ENCODE measurements at places on chromosomes 7 and 10. TPM values are rescaled to one million over a fixed set of nuclear protein-coding genes. Genes with fewer than 3 reads are reported as not detected.

DNA sequence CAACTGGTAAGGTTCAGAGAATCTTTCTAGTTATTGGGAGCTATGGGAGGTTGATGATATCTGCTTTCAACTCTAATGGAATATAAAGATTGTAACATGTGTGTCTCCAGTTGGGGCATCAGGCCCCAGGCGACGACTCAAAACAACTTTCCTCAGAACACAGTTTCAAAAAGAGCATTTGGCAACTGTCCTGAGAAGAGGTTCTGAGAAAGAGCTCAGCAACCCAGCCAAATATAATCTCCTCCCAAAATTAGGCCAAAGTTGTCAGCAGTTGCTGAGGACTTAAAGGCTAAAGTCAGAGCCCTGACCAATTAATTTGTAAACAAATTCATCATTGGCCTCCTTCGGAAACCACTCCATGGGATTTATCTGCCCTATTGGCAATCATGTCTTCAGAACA, 251.1 kb upstream of the NFE2L3 start:
- no peaks in the 10 kb centered on the region for H3K27me3 ChIP-seq
- H3K4me3 ChIP-seq: no peak overlapping the region
- H3K27ac ChIP-seq: no peak overlapping the region
- no peaks in the 10 kb centered on the region for H3K36me3 ChIP-seq
- H3K4me1 ChIP-seq: no peaks in the 10 kb centered on the region
- no peak for DNase-seq

DNA sequence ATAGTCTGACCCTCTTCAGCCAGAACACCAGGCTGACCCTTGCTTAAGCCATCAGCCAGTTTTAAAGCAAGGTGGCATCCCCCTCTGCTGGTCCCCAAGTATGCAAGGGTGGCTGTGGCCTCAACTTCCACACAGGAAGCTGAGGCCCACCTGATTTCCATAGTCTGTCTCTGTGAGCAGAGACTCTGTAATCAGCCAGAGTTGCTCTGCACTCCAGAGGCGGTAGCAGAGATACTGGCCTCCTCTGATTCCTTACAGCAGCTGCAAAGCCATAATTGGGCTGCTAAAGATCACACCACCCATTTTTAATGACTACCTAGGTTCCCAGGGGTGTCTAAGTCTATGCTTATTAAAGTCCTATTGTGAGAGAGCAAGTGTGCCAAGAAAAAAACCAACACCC, 1.8 kb downstream of the PDAP1 start:
- peak overlapping the region; percentile 100 for H3K4me3 ChIP-seq
- peaks cover 41% of the 10 kb centered on the region for H3K36me3 ChIP-seq
- no peak for DNase-seq
- no peak overlapping the region for H3K27ac ChIP-seq
- H3K27me3 ChIP-seq: no peaks in the 10 kb centered on the region
- peaks cover 13% of the 10 kb centered on the region for H3K4me1 ChIP-seq

GRCh38 chr10:104899779-104900178, 258.7 kb downstream of the SORCS3 start:
- no peaks in the 10 kb centered on the region for H3K36me3 ChIP-seq
- no peak overlapping the region for H3K4me3 ChIP-seq
- peaks cover 50% of the 10 kb centered on the region for H3K27me3 ChIP-seq
- DNase-seq: no peak
- no peak overlapping the region for H3K27ac ChIP-seq

- no peaks in the 10 kb centered on the region for H3K36me3 ChIP-seq
- H3K4me1 ChIP-seq: no peaks in the 10 kb centered on the region
- no peaks in the 10 kb centered on the region for H3K27me3 ChIP-seq
- DNase-seq: no peak
- no peak overlapping the region for H3K27ac ChIP-seq
- no peak overlapping the region for H3K4me3 ChIP-seq
These were observed 26.7 kb downstream of the ZSCAN25 start for GRCh38 chr7:99643464-99643863.

GRCh38 chr10:119550827-119551226, 8.3 kb upstream of the RGS10 start:
- H3K4me1 ChIP-seq: peaks cover 6% of the 10 kb centered on the region
- H3K27me3 ChIP-seq: peaks cover 7% of the 10 kb centered on the region
- H3K27ac ChIP-seq: no peak overlapping the region
- no peaks in the 10 kb centered on the region for H3K36me3 ChIP-seq
- DNase-seq: no peak

DNA sequence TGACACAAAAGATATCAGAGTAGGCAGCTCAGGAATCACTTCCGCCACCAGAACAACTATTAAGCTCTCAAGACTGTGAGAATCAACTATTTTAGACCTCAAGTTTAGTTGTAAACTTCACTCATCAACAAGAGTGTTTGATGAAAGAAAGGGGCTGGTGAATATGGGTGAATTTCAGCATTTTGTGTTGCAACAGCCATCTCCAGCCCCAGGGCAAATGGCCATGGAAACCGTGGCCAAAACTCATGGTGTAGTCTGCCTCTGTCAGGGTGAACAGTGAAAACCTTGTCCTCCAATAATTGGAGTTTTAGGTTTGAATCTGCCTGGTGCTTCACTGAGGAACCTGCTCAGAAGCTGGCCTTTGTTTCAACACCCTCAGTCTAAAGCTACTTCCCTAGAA, 60.0 kb downstream of the POLR1F start:
- DNase-seq: no peak
- H3K4me1 ChIP-seq: no peaks in the 10 kb centered on the region
- H3K4me3 ChIP-seq: no peak overlapping the region
- no peak overlapping the region for H3K27ac ChIP-seq
- no peaks in the 10 kb centered on the region for H3K36me3 ChIP-seq
- H3K27me3 ChIP-seq: no peaks in the 10 kb centered on the region

- H3K4me1 ChIP-seq: peaks cover 34% of the 10 kb centered on the region
- H3K27ac ChIP-seq: no peak overlapping the region
- H3K36me3 ChIP-seq: no peaks in the 10 kb centered on the region
- no peak overlapping the region for H3K4me3 ChIP-seq
- H3K27me3 ChIP-seq: no peaks in the 10 kb centered on the region
These were observed 155.6 kb downstream of the SH3PXD2A start for GRCh38 chr10:103699611-103700435.

GRCh38 chr7:121882731-121883130, 9.8 kb downstream of the PTPRZ1 start:
- DNase-seq: no peak
- H3K27me3 ChIP-seq: no peaks in the 10 kb centered on the region
- no peaks in the 10 kb centered on the region for H3K36me3 ChIP-seq
- H3K4me1 ChIP-seq: no peaks in the 10 kb centered on the region
- H3K4me3 ChIP-seq: no peak overlapping the region

DNA sequence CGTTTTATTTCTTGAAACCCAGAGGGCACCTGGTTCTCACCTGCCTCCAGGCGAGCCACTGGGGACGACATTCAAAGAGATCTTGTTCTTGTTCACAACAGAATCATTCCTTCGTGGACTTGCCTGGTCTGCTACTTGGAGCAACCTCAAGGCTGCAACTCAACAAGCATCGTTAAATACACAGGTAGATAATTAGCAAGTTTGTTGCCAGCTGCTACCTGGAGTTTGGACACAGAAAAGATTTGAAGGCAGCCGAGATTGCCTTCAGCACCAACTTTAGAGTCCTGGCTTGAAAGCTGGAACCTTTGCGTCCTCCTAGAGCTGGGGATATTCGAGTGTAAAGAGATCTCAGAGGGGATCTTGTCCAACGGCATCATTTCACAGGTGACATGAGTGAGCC, 89.6 kb upstream of the C7orf33 start:
- no peaks in the 10 kb centered on the region for H3K36me3 ChIP-seq
- DNase-seq: no peak
- no peak overlapping the region for H3K4me3 ChIP-seq
- H3K27me3 ChIP-seq: peaks cover 7% of the 10 kb centered on the region
- no peaks in the 10 kb centered on the region for H3K4me1 ChIP-seq

DNA sequence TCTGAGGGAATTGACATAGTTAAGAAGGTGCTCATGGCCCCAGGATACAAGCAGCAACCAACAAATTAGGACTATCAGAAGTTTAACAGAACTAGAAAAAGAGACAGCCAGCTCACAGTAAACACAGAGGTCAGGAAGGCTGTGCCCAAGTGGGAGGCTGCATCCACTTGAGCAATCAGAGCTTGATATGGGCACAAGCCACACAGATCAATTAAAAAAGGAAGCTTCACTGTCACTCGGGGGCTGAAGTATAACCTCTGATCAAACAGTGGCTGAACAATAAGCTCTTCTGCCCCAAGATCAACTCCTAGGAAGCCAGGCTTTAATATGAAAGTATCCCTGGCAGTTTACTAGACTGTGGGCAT, 40.0 kb downstream of the ZNF438 start:
- H3K27me3 ChIP-seq: no peaks in the 10 kb centered on the region
- no peak for DNase-seq
- H3K4me1 ChIP-seq: no peaks in the 10 kb centered on the region

GRCh38 chr10:68543004-68543918, 15.9 kb upstream of the SLC25A16 start:
- H3K27ac ChIP-seq: no peak overlapping the region
- H3K4me3 ChIP-seq: no peak overlapping the region
- no peaks in the 10 kb centered on the region for H3K36me3 ChIP-seq
- H3K27me3 ChIP-seq: no peaks in the 10 kb centered on the region
- DNase-seq: peak; percentile 48

Gene CLRN3
- total RNA-seq: 0.39 TPM

Gene DDC
- not detected for total RNA-seq

Gene CALCR
- total RNA-seq: 0.10 TPM

Gene ZPBP
- not detected for total RNA-seq

Gene ITPRID1
- total RNA-seq: not detected

Data from HCT116 (cell line).